AG10803 (cell line): ENCODE measurements at places on chromosomes 3 and 15.
A peak's percentile ranks its signal among the peaks of the same experiment; 100 is the strongest.

GRCh38 chr15:79539401-79539800, 107.3 kb downstream of the MINAR1 start:
- DNase-seq, result peak; percentile 44

DNA sequence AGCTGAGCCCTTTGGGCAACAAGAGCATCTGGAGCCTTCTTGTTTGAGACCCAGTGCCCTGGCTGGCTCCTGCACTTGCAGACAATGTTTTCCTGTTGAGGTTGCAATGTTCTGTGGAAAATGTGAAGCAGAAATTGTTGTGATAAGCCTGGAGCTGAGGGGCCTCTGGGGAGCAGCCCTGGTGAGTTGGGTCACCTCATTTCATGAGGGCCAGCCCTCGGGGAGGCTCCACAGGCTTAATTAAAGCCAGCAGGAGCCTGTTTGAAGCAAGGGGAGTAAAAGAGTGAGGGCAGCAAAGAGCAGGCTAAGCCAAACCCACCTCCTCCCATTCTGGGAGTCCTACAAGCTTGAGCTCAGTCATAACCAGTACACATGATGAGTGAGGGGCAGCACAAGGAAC, 154.3 kb downstream of the ALDH1A2 start:
- no peak for DNase-seq

GRCh38 chr15:67880651-67881182, 40.9 kb upstream of the RNU6-1 start:
- DNase-seq, result no peak

DNA sequence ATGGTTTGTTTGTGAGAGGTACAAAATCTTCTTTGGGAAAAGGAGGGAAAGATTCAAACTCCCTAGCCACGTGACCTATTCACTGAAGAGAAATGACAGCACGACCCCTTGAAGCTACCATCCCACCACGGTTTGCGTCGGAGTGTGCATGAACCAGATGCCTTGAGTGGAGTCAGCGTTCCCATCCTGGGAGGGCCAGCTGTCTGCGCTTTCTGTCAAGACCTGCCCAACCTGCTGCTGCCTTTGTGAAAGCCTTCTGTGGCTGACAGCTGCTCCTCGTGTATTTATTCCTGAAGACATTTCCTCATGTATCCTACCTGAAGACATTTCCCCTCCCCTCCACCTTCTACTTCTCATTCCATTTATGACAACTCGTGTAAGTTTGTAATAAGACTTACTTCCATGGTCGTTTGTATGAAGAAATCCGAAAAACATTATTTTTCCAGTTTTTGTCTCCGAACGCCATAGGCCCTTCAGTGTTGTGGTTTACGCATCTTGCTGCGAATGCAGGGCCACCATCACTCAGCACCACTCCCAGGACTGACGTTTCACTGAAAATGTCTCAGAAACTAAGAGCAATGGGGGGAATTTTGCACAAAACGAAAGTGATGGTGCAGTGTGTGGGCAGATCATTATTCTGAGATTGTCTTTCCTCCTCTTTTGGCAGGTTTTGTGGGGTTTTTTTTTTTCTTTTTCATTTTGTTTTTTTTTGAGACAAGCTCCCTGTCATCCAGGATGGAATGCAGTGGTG, 18.9 kb downstream of the EBLN2 start:
- no peak for DNase-seq
